ENCODE measurements at places on chromosomes 16 and 17.

DNA sequence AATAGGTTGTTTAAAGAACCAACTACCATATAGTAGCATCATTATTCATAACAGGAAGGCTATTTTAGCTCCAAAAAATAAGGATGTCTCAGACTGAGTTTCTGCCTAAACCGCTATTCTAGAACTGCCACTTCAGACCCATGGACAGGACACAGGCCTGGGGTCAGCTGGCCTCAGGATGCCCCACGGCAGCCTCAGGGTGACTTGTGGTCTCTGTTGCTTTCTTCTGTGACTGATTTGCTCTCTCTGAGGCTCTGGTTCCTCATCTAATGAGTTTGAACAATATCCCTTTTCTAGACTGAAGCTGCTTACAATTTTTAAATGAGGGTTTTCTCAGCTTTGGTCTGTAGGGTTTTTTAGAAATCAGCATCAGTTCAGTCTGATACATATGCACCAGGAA, 31.8 kb upstream of the IRF8 start:
- DNase-seq = no peak

GRCh38 chr16:31501226-31501965, 6.8 kb downstream of the RUSF1 start:
- no peak for DNase-seq

GRCh38 chr16:89909777-89910716, 8.6 kb upstream of the MC1R start:
- DNase-seq = peak; percentile 49

- DNase-seq = no peak
Observed at GRCh38 chr17:518047-518735, 165.6 kb upstream of the RPH3AL start.

All from stimulated activated CD4-positive, alpha-beta T cell treated with anti-CD3 and anti-CD28 coated beads, Interleukin-2, amount 100 ng/mL, for 4 hours (primary cell).